ENCODE measurements at places on chromosomes 3 and 15.

- DNase-seq: no peak
Observed at GRCh38 chr3:41267975-41268640, 68.8 kb downstream of the CTNNB1 start.

GRCh38 chr3:17336291-17336690 is 406.1 kb downstream of the TBC1D5 start:
- DNase-seq: no peak

DNA sequence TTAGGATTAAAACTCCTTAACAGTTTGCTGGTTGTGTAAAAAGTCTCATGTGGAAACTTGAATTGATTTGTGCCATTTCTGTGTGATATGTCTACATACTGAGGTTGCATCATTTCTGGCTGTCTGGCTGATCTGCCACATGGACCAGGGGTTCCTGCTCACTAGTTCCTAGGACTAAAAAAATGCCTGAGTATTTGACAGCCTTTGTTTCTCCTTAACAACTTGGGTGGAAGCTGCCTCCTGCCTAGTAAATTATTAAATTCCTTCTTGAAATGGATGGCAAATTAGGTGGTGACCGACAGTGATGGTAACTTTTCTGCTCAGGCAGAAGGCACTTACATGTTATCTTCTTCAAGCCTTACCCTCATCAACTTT is 226.9 kb upstream of the MRPL3 start:
- no peak for DNase-seq

- DNase-seq: no peak
Observed at GRCh38 chr3:64732576-64732975, 44.8 kb upstream of the ADAMTS9 start.

GRCh38 chr15:66851311-66852063 is 149.5 kb downstream of the SMAD6 start:
- DNase-seq: peak; percentile 36

GRCh38 chr3:9883706-9884554 is 3.9 kb upstream of the CIDEC start:
- DNase-seq: no peak

- no peak for DNase-seq
Observed at GRCh38 chr3:186049001-186049400, 59.9 kb downstream of the ETV5 start.

- no peak for DNase-seq
Observed at GRCh38 chr15:63030101-63030551, 12.4 kb upstream of the TPM1 start.

- no peak for DNase-seq
Observed at GRCh38 chr15:26223720-26224119, 360.6 kb upstream of the ATP10A start.

DNA sequence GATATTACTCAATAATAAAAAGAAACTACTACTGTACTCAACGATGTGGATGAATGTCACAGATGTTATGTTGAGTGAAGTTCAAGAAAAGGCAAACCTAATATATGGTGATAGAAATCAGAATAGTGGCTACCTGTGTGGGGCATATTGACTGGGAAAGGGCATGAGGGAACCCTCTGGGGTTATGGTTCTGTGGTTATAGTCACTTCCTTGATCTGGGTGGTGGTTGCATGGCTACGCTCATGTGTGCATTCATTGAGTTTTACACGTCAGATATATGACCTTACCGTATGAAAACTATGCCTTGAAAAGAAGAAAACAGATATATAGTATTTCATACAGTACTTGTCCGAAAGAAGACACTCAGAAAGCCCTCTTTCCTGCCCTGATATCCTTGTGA is 331.0 kb upstream of the LRRFIP2 start:
- DNase-seq: no peak

DNA sequence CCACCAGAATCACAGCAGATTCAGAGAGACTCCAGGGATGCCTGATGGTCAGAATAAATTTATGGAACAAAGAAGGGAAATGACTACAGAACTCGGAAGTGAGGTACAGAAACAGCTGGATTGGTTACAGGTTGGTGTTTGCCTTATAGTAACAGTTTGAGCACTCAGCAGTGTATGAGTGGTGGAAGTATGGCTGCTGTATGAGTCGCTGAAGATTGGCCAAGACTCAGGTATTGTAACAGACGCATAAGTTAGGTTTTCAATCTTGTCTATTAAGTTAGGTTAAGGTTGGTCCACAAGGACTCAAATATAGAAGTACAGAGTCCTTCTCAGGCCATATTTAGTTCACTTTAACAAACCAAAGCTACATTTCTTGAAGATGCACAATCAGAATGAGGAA is 33.1 kb downstream of the ATP13A5 start:
- no peak for DNase-seq

- DNase-seq: no peak
Observed at GRCh38 chr15:97597801-97598200, 362.7 kb upstream of the ARRDC4 start.

DNA sequence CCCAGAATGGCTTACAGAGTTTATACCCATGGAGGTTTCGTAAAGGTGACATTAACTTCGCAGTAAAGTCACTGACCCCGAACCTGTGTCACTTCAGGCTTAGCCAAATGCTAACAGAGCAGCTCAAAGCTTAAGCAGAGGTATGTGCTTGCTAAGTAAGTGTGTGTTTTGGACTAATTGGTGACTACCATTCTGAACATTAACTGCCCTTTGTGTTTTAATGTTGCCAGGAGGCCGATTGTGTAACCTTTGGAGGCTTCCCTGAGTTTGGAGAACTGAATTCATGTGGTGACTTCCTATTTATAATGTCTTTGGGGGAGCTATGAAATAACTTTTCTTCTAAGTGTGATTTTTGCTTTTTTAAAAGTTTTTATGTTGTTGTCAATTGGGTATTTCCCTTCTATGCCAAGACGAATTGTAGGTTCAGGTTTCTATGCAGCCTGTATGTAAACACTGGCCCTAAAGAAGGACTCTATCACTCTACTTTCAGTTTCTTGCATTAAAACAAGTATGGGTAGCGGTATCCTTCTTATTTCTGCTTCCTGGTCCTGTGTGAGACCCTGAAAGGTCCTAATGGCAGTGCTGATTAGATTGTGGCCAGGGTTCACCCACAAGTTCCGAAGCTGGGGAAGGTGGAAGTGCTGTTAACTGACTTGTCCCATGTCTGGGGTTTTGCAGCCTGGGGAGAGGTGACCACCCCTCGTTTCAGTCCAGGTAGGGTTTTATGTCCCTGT is 86.3 kb downstream of the IGF1R start:
- no peak for DNase-seq

- no peak for DNase-seq
Observed at GRCh38 chr3:3714572-3714971, 84.7 kb upstream of the LRRN1 start.

- no peak for DNase-seq
Observed at GRCh38 chr3:21274079-21274571, 476.9 kb downstream of the ZNF385D start.

- DNase-seq: no peak
Observed at GRCh38 chr15:33639978-33640377, 328.3 kb upstream of the CHRM5 start.

GRCh38 chr3:134357914-134358811 is 16.1 kb downstream of the AMOTL2 start:
- no peak for DNase-seq

- DNase-seq: no peak
Observed at GRCh38 chr3:193968380-193968974, 167.5 kb upstream of the HES1 start.

GRCh38 chr3:14423197-14423743 is 20.9 kb downstream of the SLC6A6 start:
- no peak for DNase-seq

- DNase-seq: no peak
Observed at GRCh38 chr3:86895202-86895601, 95.7 kb downstream of the VGLL3 start.

GRCh38 chr3:149999421-149999820 is 28.7 kb upstream of the PFN2 start:
- no peak for DNase-seq

DNA sequence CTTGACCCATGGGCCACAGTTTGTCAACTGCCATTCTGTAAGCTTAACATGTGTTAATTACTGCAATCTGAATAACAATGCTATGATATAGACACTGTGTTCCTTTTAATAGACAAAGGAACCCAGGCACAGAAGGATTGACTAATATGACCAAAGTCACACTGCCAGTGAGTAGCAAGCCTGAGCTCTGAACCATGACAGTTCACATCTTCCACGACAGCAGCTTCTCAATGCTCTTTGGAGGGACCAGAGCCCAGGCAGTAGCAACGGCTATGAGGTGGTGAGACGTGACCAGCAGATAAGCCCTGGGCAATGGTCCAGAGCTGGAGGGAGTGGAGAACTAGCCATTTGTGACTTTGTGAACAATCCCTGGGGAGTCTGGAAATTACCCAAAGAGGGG is 19.4 kb downstream of the CA12 start:
- no peak for DNase-seq

DNA sequence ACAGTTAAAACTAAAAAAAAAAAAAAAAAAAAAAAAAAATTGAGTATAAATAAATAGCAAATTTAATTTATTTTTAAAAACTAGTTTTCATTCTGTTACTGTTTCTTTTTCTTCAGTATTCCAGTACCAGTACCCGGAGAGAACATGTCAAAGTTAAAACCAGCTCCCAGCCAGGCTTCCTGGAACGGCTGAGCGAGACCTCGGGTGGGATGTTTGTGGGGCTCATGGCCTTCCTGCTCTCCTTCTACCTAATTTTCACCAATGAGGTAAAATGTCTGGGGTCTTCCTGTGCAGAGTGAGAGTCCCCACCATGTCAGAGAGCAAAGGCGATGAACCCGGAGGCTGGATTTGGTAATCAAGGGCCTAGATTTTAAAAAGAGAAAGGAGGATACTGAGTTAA is 4.4 kb downstream of the TMEM43 start:
- DNase-seq: no peak

- no peak for DNase-seq
Observed at GRCh38 chr3:187252311-187252710, 39.2 kb downstream of the MASP1 start.

DNA sequence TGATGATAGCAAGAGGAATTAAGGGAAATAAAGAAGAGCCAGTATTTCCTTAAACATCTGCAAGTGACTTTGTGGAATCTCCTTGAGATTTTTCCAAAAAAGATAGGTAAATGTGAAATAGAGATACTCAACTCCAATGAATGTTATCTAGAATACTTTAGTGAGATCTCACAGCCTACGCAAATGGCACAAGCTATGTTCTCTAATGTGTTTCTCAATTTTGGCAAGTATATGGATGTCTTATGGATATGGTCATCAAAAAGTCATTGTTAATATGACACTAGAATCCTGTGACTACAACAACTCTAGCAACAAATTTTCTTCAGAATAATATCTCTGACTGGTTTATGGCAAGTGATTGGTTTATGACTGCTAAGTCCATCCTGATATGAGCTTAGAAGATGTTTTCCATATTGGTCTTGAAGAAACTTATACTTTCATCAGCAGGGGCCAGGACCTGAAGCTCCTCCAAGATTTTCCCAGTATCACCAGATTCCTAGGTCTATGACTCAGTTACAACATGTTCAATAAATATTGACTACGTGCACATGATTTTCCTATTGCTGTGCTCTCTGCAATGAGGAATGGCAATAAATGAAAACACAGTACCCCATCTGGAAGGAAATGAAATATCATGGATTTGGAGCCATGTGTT is 170.9 kb upstream of the THBS1 start:
- DNase-seq: no peak

- no peak for DNase-seq
Observed at GRCh38 chr3:69809076-69809835, 70.0 kb downstream of the MITF start.

DNA sequence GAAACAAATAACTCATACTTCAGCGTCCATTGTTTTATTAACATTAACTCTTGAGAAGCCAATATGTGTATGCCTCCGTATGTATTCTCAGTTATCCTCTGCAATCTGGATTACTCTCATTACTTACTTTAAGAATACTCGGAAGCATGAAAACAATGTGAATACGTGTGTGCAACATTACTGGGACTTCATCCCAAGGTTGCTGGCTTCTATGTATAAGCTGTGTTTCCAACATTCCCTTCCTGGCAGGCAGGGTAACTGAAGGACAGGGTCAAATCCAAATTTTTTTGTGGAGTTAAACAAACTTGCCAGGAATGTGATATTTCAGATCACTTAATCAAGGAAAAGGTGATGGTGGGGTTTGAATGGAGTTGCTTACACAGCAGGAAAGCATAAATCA is 34.5 kb upstream of the NR1I2 start:
- DNase-seq: no peak

DNA sequence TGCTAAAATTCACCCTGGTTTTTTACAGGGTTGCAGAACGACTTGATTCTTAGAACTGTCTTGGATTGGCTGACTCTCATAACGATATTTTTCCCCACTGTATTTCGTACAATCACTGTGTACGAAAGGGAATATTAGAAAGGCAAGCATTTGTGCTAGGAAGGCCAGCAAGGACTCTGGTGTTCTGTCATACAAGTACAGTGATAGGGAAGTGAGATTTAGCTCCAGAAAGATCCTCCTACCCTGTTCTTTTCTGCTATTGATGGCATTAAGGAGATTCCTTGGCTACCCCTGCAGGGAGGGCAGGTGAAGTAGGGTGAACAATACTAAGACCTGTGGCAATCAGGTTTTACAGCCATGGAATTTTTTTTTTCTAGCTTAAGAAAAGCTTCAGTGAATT is 53.8 kb upstream of the SCAANT1 start:
- DNase-seq: no peak

- DNase-seq: no peak
Observed at GRCh38 chr3:16508243-16508578, 5.3 kb downstream of the RFTN1 start.

DNA sequence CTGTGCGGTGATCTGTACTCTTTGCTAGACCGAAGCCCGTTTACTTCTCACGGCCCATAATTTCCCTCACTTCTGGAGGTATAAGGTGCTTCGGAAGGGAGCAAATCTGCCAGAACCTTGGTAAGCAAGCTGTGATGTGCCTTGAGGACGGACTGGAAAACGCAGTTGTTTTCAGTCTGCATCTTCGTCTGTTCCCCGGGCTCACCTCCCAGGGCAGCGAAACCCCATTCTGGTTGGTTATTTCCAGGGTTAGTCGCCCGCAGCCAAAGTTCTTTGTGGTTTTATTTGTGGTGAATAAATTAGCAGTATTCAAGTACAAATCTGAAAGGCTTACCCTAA is 401 bp downstream of the RAMAC start:
- no peak for DNase-seq

DNA sequence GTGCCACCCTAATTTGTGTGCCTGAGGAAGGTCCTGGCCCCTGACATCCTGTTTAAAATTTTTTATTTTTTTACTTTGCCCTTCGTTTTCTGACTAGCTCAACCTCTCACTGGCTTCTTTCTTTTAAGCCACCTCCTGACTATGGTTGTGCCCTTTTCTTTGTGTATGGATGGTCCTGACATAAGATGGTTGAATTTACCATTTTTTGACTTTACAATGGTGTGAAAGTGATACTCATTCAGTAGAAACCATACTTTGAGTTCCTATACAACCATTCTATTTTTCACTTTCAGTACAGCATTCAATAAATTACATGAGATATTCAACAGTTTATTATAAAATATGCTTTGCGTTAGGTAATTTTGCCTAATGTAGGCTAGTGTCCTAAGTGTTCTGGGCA is 74.3 kb upstream of the PTX3 start:
- no peak for DNase-seq

- no peak for DNase-seq
Observed at GRCh38 chr15:67105065-67105951, 39.9 kb downstream of the SMAD3 start.

GRCh38 chr15:68874788-68875187 is 54.1 kb upstream of the ANP32A start:
- DNase-seq: no peak
